Suppressor macrophage (primary cell): ENCODE measurements at places on chromosomes 12 and 14.

GRCh38 chr12:104115587-104115975 lies 22.4 kb downstream of the NFYB start:
- DNase-seq = no peak

DNA sequence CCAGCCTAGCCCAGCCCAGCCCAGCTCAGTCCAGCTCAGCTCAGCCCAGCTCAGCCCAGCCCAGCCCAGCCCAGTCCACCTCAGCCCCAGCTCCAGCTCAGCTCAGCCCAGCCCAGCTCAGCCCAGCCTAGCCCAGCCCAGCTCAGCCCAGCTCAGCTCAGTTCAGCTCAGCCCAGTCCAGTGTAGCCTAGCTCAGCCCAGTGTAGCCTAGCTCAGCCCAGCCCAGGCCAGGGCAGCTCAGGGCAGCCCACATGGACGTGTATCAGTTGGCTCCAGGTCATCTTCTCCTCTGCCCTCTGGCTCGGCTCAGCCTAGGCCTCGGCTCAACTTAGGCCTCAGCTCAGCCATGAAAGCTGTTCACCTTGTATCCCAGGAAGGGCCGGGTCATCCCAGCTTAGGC lies 64.7 kb downstream of the TMEM121 start:
- no peak for DNase-seq

GRCh38 chr12:124523071-124523470 lies 44.3 kb downstream of the NCOR2 start:
- DNase-seq = no peak

DNA sequence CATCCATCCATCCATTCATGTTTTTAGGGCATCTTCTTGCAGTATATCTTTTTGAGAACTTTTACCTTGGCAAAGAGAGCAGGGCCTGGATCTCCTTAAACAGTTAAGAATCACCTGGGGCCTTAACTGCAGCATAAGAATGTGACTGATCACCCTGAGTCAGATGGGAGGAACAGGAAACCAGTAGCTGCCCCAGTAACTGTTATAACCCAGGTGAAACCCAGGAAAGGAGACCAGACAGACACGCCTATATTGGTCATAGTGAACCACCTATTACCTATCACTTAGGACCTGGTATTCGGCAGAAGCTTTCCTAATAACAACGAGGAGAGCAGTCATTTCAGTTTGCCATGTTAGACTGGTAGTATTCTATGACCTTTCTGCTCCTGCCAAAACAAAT lies 43.4 kb upstream of the NR2C1 start:
- no peak for DNase-seq

DNA sequence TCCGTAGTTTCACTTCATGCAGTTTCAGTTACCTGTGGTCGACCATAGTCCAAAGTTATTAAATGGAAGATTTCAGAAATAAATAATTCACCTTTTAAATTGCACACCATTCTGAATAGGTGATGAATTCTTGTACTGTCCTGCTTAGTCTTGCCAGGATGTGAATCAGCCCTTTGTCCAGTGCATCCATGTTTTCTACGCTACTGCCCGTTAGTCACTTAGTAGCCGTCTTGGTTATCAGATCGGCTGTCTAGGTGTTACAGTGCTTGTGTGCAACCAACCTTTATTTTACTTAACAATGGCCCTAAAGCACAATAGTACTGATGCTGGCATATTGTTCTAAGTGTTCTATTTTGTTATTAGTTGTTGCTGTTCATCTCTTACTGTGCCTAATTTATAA lies 146.7 kb downstream of the ACSS3 start:
- DNase-seq = no peak
